ENCODE measurements at places on chromosomes 5 and 9.

DNA sequence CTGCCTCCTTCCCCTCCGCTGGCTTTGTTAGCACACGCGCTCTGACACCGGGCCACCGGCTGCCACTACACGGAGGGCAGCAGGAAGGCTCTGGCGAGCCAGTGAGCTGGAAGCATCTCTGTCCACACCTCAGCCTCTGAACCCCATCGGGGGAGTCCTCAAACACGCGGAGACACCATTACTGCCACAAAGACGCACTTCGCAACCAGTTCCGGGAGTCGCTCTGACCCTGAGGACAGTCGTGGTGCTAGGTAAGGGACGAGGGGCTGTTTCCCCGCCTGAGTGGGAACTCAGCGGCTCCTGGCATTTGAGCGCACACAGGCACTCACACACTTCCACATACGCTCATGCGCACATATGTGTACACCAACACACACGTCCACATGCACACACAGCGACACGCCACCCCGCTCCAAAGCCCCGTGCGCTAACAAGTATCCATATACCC is 160.0 kb downstream of the C9orf152 start:
- DNase-seq = peak; percentile 11

- DNase-seq = no peak
These were observed 17.2 kb downstream of the SPTLC1 start for GRCh38 chr9:92097997-92098482.

DNA sequence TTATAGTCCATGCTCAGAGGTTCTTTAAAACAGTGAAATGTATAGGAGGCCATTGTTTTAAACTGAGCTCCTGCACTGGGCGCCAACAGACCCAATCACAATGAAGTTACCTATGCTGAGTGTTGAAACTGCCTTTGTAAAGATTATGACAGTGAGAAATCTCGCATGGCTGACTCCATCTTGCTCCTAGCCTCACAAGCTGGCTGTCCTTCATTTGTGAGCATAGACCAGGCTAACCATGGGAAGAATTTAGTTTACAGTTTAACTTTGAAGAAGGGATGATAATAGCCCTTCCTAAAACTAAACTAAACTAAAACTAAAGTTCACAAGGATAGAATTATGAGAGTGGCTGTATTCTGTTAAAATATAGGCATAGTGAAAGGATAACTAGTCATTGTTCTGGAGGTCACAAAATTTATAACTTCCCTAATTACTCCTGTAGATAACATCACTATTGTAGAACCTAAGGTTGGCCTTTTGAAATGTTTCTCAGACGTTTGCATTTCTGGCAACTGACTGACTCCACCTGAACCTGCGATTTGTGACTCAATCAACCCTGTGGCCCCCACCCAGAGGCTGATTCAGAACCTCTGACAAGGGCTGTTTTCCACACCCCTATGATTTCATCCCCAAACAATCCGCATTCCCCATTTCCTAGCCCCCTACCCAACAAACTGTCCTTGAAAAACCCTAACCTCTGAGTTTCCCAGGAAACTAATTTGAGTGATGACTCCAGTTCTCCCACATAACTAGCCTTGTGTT is 59.1 kb downstream of the HMHB1 start:
- no peak for DNase-seq

- no peak for DNase-seq
These were observed 283.3 kb upstream of the ANKRD55 start for GRCh38 chr5:56516441-56516840.

DNA sequence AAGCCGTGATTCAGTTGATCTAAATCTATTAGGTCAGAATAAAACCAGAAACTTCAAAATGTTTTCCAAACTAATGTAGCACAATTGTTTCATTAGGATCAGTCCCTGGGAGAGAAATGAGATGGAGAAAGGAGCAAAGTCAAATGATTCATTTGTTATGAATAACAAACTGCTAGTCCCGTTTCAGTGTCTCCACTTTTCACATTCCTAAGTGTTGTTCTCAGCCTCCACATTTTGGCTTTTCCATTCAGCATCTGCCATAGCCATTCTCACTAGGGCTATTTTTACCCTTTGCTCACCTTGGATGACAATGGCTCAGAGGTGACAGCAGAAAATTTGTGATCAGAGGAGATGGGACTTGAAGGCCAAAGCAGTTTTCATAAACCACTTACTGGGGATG is 314.1 kb upstream of the KIF2A start:
- DNase-seq = no peak

DNA sequence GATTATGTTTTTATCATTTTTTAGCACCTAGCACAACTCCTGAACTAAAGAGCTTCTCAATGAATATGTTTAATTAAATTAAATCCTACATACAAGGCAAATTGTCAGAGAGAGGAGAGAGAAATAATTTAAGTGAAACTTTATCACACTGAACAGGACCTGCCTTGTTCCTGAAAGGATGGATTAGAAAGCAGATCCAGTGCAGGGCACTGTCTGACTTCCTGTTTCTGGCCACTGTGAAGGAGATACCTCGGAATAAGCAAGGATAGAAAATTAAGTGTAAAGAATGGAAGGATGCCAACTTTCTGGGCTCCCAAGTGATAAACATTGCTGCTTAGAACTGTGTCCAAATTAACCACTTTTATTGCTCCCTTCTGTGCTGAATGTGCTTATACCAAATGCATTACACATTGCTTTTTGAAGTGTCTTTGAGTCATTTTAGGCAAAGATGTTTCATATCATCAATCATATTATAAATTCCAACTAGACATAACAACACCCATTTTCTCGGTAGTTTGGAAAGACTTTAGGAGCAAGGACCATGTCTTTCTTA is 89.1 kb upstream of the SPDL1 start:
- no peak for DNase-seq

DNA sequence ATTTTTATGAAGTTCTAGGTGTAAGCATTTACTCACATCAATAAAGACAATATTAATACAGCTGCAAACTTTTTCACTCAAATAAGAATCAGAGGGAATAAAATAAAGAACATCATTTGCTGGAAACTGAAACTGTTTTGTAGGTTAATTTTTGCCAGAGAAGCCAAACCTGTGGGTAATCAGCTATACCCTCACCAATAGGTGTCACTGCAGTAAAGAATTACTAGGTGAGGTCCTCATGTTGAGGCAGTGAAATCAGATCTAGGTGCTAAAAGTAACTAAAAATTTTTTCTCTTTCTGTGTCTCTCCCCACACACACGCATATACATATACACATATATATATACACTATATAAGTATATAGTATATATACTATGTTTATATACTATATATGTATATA is 1016.3 kb upstream of the SEMA6A start:
- DNase-seq = peak; percentile 0

- no peak for DNase-seq
These were observed 6.6 kb upstream of the CEMIP2 start for GRCh38 chr9:71774920-71775319.

DNA sequence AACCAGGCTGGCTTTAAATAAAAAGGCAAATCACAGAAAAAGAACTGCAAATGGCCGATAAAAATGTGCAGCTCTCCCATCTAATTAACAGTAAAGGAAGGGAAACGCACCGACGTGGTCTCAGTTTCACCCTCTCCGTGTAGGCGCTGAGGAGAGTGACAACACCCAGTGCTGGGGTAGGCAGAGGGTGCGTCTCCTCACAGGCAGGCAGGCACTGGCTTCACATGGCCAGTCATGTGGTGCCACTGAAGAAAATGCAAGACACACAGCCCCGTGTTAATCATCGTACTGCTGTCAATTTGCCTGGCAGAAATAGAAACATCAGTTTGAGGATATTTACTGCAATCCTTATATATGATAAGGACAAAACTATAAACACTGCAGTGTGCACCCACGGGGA is 178.4 kb downstream of the FANCC start:
- no peak for DNase-seq

- no peak for DNase-seq
These were observed 128.1 kb downstream of the SEMA6A start for GRCh38 chr5:116446356-116447005.

GRCh38 chr9:132481053-132481849 is 71.2 kb downstream of the CFAP77 start:
- DNase-seq = no peak

- DNase-seq = no peak
These were observed 3.2 kb upstream of the C5orf63 start for GRCh38 chr5:127076315-127077129.

DNA sequence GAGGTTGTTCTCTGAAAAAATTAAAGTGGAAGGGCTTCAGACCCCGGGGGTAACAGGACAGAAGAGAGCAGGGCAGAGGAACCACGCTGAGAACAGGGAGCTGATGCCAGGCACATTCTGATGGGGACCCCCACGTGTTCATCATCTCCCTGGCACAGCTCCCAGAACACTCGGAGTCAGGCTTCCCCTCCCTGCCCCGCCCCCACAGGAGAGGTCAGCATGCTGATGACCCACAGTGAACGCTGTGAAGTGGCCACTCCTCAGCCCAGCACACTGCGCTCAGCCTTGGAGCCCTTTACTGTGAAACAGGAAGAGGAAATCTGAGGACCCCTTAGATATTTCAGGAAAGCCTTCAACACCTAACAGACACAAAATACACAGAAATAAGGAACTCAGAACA is 16.4 kb downstream of the RETREG1 start:
- no peak for DNase-seq
